Foreskin keratinocyte (primary cell): ENCODE measurements at places on chromosomes 1 and 21. TPM values are rescaled to one million over a fixed set of nuclear protein-coding genes. Genes with fewer than 3 reads are reported as not detected.

- no peak for DNase-seq
These were observed 1.8 kb upstream of the CYB5R1 start for GRCh38 chr1:202968895-202969295.

GRCh38 chr1:63612564-63612963 is 19.4 kb downstream of the PGM1 start:
- no peak for DNase-seq

ARF1 gene
- total RNA-seq, result 273 and 306 TPM in 2 replicates

METTL18 gene
- 5.6 and 7.0 TPM in 2 replicates for total RNA-seq

DNA sequence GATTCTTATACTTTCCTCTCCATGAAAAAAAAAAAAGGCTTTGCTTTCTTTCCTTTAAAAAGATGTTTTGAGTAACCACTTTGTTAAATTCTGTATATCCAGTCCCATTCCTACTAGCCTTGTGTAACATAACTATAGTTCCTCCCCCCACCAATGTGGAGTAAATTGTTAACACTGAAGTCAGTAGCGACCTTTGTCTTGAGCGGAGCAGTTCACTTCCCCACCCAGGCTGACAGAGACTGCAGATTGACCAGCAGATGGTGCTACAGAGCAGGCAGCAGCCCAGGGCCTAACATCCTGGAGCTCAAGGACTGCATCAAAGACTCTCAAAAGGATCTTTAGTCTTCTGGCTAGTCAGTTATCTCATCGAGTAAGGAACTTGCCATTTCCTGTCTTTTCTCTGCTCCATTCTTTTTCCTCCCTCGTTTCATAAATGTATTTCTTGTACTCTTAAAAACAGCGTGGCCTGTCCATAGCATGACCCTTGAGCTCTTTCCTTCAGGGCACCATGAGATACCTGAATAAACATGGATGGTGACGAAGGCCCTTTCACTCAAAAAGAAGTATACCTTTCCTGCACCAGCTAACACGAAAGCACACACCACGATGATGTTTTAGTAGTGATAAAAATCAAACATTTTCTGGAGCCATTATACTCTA is 503.5 kb upstream of the PKN2 start:
- DNase-seq, result peak; percentile 17

DNA sequence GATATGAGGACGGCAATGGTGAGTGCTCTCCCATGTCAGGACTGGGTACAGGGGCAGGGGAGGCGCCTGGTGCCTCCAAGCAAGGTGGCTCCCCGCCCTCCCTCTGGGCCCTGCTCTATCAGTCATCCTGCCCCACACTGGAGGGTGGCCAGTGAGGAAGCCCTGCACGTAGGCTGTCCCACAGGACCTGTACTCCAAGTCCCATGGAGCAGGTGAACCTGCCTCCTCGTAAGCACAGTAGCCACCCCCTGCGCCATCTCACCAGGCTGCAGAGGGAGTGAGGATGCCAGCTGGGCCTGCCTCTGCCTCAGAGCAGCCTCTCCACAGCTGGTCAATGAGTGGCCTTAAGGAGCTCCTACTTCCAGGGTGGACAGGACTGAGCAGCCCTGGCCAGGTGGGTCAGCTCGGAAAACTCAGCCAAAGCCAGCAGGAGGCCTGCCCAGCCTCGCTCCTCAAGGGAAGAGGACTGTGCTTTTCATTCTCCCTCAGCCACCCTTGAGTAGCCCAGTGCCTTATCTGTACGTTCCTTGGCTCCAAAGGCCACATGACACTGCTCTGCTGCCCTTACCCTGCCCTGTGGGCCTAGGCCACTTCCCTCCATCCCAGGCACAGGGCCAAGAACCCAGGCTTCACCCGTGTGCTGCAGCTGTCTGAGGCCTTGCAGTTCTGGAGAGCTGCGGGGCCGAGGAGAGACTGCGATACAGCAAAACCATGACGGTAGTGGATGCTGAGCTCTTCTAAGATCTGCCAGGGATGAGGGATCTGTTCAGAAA is 39.6 kb downstream of the SLC45A1 start:
- DNase-seq, result no peak

DNA sequence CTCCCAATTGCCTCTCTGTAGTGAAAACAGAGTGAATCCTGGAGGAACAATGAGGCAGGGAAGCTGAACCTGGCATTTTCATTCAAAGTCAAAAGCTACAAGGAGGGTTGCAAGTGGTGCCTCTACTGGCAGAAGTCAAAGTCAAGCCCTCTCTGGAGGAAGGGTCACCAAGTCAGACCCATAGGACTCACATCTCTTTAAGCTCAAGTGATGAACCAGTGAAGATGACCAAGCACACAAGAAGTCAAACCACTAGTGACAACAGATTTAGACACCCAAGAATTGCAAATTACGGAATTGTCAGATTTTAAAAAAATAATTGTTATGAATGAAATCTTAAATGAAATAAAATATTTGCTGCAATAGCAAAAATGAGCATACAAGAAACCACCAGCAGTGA is 81.1 kb upstream of the ATP1B1 start:
- no peak for DNase-seq

GRCh38 chr1:211326528-211327345 is at the start of gene TRAF5:
Gene TRAF5, plus strand, starts transcription at chr1:211326833. Its CDS starts 26,407 bp downstream, at chr1:211353240.
- no peak for DNase-seq

- DNase-seq, result peak; percentile 84
These were observed 5.7 kb upstream of the TRAF5 start for GRCh38 chr1:211320980-211321379.

DNA sequence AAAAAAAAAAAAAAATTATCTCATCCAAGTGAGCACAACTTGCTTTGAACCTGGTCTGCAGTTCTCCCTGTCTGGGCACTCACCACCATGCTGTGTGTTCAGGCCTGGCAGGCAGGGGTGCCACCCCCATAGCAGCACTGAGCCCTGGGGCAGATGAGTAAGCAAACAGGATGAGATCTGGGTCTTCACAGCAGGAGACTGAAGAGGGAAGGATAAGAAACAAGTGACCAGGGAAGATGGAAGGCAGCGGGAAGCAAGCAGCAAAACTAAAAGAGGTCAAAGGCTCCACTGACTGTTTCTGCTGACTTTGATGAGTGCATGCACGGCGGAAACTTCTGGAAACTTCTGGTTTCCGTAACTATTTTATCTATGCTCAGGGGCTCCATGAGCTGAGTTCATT is 133.5 kb upstream of the SOD1 start:
- peak; percentile 36 for DNase-seq

MYBPHL gene
- total RNA-seq, result 1.1 and 1.2 TPM in 2 replicates

TENT5C gene
- total RNA-seq, result 0.07 and 0.11 TPM in 2 replicates

DNA sequence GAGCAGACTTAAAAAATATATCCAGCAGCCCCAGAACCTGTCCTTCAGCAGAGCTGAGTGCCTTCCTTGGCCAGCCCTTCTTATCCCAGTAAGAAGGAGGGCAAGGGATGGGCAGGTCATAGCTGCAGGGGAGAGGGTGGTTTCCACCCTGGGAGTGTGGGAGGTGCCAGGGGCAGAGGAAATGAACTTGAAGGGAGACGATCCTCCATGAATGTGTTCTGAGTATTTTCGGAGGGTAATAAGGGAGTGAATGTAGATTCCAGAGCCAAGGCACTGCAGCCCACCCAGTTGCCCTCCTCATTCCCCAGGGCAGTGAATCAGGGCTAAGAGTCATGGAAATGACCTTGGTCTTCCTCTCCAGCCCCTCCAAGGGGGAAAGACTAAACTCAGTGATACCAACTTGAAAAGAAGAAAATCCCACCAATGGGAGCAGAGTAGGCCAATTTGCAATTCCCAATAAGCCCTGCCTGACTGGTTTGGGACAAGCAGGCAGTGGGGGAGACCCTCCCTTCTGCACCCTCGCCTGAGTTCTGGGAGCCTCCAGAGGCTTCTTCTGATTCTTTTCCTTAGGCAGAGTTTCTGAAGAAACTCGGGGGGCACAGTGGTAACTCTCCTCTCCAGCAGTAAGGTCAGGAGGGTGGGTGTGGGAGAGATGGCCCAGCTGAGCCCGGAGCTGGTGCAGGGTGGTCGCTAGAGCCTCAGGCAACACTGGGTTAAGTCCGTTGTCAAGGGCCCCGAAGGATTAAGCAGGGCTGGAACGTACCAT is 4.2 kb downstream of the MYOG start:
- DNase-seq, result no peak

SPOCD1 gene
- 3.2 and 4.8 TPM in 2 replicates for total RNA-seq

DNA sequence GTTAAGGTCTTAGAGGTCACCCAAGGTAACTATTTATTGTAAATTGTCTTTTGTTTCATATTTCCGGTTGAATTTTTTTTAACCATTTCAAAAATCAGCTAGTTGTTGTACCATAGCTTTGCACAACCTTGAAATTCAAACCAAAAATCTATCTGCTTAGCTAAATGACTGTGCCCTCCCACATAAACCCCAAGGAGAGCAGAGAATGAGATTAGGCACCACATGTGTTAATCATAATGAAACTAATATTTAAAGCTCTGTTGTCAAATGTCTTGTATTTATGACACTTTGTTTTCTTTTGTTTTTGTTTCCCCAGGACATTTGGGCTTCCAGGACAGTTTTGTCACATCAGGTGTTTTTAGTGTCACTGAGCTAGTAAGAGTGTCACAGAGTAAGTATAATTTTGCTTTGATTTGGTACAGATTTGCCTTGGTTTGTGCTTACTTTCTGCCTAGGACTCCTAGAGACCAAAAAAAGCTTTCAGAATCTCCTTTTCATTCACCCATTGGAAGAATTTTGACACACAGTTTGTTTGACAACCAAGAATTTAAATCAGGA is 249.9 kb downstream of the NFIA start:
- no peak for DNase-seq

DNA sequence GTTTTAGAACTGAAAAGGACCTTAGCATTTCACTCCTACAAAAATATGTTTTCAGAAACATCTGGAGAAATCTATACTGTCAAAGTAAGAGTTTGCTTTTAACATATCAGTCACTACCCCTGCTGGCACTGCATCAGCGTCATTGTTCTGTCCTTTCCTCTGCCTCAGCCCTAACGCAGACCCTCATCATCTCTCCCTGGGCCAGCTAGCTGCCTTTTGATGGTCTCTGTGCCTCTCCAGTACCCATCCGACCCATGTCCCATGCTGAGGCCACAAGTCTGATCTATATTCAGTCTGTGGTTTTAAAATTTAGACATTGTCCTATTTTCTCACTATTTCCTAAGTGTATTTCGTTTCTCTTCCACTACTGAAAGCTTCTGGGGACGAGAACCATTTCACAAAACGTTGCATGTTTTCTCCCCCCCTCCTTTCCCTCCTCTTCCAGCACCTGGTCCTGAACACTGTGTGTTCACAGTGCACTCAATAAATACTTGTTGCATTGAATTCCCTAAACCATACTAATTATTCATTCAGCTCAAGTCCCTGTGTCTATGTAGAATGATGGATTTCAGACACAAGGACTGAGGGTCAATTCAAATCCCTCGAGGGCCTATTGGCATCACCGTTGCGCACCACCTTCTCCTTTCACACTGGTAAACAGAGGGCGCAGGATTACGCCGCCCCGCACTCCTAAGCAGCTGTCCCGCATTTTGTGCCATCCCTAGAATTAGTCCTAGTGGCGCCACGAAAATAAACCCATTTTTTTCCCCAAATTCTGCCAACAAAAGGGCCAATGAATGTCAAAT is 53.4 kb downstream of the CD2 start:
- DNase-seq, result no peak
